T-helper 2 cell (primary cell): ENCODE measurements at places on chromosomes 11 and 22.

- no peak for DNase-seq
These were observed 217.0 kb downstream of the DYNC2H1 start for GRCh38 chr11:103326070-103326794.

DNA sequence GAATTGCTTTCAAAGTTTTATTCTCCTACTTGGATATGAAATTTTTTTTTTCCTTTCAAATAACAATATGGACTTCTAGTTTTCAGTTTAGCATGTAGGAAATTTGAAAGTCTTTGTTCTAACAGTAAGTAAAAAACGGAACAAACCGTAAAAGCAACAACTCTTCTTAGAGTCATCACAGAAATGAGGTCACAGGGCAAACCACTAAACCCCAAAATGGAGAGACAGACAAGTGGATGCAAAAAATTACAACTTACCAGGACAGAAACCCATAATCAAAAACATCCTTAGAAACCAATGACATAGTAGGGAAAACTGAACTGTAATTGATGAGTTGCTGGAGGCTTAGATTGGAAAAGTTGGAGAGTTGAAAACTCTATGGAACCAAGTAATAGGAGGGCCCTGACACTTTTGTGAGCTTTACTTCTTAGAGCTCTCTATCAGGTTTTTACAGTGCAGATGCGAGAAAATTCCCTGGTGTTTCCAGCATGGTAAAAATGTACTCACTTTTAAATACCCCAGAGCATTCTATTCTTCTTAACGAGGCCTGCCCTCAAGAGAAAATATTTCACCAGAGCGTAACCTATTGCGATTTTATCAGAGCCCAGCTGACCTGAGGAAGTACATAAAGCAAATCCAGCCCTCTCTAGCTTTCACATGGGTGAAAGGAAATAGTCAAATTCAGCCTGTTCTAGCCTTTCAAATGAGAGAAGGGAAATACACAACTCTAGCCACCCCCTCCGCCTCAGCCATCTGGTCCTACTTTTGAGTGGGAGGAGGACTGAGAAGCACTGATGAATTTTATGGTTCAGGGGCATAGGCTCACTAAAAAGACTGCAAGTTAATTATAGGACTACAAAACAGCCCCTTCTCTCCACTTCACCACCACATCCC lies 39.1 kb downstream of the CASP12 start:
- no peak for DNase-seq

DNA sequence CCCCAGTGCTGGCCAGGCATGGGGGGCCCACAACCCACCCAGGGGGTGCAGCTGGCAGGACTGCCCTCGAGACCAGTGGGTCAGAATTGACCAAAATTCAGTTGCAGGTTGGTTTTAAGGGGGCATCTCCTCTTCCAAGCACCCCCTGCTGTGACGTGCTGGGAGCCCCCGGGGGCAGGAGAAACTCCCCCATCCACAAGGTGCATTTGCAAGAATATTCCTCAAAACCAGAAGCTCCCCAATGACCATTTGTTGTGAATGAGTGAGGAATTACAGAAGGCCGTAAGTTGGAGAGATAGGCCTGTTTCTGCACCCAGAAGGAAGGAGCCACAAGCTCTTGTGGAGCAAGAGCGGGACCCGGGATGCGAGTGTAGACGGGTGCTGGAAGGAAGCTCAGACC lies 414.5 kb downstream of the BRD1 start:
- DNase-seq = no peak

DNA sequence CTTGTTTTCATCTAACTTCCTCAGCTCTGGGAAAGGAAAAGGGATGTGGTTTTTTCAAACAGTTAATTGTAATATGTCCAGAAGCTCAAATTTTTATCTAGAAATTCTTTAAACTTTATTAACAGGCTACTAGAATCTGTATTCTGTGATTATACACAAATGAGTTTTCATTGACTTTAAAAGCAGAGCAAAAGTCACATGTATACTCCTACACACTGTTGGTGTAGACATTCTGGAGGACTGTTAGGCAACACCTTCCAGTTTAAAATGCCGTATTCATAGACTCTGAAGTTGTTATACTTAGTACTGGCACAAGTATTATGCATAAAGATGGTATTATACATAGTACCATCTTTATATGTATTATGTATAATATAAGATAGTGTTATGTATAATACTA lies 64.9 kb downstream of the SPECC1L start:
- DNase-seq = no peak

DNA sequence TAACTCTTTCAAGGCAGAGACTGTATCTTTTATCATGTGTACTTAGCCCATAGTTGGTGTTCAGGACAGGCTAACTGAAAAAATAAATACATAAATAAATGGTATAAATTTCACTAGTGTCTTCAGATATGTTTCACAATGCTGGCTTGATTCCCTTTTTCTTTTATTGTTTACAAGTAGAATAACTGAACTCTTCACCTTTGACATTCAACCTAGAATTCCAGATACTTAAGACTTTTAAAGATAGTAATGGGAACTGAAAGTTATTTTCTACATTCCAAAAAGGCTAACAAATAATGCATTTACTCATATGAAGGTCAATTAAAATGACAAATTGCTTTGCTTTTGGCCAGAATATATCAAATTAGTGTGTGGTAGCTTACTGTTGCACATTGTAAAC lies 411.3 kb upstream of the TENM4 start:
- DNase-seq = no peak

DNA sequence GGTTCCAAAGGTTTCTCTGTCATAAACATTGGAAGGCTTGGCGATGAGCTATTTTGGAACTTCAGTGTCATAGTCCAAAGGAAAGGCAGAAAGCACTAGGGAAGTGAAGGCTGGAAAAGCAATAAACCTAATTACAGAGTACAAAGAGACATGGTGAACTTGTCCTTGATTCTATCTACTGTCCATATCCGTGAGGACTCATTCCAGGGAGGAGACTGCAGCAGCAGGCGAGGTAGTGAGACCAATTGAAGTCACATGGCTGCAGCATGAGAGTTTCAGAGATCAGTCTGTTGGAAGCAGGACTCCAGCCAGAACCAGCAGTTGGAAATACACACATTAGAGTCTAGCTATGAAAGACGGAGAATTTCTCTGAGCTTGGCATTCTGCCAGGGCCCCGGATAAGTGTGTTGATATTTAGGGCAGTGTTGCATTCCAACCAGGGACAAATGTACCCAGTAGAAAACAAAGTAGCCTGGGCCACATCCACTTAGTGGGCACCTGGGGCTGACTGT lies 54.1 kb upstream of the ARHGAP42 start:
- DNase-seq = no peak

GRCh38 chr11:2414616-2415015 lies 14.1 kb downstream of the TSSC4 start:
- DNase-seq = no peak

GRCh38 chr11:126751242-126751641 lies 249.3 kb downstream of the KIRREL3 start:
- no peak for DNase-seq

- no peak for DNase-seq
These were observed 2.1 kb upstream of the CCDC81 start for GRCh38 chr11:86372586-86372985.

- DNase-seq = no peak
These were observed 103.8 kb upstream of the CRYBB3 start for GRCh38 chr22:25095869-25096268.

DNA sequence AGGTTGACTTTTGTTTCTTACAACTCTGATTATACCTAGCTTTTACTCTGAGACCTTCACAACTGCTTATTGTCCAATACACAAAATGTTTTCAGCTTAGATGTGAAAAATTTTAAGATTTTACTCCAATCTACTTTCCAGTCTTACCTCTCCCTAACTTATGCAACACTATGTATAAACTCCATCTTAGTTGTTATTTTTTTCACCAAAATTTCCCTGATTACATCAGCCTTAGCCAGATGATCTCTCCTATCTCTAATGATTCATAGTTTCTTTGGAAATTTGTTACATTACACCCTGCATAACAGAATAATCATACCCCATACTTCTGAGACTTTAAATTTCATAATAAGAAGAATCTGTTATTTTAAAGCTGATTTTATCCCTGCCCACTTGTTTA lies 621.0 kb upstream of the ANO3 start:
- no peak for DNase-seq

DNA sequence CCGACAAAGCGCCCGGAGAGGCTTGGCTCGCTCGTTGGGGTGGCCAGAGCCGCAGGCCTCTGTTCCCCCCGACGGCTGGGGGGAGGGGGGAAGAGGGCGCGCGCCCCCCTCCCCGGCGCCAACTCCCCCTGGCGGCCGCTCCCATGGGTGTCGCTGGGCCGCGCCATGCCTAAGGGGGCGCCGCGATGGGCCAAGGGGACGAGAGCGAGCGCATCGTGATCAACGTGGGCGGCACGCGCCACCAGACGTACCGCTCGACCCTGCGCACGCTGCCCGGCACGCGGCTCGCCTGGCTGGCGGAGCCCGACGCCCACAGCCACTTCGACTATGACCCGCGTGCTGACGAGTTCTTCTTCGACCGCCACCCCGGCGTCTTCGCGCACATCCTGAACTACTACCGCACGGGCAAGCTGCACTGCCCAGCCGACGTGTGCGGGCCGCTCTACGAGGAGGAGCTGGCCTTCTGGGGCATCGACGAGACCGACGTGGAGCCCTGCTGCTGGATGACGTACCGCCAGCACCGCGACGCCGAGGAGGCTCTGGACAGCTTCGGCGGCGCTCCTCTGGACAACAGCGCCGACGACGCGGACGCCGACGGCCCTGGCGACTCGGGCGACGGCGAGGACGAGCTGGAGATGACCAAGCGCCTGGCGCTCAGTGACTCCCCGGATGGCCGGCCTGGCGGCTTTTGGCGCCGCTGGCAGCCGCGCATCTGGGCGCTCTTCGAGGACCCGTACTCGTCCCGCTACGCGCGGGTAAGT lies 1.4 kb downstream of the KCNC1 start:
- DNase-seq = no peak

- no peak for DNase-seq
These were observed 510.4 kb downstream of the NELL1 start for GRCh38 chr11:21179770-21180169.

DNA sequence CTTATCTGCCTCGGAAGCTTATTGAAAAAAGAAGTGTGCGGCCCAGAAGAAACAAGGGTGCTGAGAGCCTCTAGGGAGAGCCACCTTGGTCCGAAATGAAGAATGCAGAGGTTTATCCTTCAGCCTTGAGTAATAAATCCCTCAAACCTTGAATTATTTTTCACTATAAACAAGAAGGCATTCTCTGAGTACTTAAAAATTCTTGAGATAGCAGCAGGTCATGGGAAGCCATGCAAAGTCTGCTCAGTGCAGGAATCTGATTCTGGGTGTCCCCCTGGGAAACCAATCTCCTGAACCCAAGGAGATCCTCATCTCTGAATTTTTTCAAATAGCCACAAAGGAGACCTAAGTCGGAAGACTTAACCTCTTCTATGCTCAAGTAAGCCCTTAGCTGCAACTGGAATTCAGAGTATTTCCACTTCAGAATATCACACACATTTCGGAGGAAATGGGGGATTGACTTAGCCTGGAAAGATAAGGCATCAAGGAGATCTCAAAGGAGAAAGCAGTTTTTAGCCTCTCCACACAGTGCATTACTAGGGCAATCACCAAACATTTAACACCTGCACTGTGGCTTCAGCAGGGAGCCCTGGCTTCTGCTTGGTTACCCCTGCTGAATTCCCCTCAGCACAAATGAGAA lies 365.0 kb downstream of the ETS1 start:
- DNase-seq = no peak

DNA sequence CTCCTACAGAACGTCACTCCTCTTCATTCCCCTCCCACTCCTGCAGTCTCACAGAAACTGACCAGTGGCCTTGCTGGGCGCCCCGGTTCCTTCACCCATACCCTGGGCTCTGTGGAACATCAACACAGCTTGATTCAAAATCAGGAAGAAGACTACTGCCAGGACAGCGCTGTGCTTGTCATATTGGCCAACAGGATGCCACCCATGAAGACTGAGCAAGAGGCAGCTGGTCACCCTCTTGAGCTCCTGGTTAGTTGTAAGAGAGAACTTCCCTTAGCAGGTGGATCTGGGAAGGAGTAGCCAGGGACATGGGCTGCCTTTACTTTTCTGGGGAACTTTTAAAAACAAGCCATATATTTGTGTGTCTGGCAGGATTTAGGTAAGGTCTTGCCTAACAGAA lies 110.4 kb upstream of the TIMP3 start:
- DNase-seq = no peak

DNA sequence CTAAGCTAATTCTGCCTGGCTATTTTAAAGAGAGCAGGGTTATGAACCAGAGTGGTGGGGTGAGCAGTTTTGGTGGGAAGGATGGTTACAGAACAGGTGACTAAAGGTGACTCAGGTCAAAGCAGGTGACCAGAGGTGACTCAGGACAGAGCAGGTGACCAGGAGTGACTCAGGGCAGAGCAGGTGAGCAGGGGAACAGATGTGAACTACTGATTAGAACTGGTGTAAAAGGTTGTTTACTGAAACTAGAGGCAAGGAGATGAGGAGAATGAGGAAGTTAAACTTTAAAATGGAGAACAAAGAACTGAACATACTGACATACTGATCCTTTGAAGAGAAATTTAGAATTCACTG lies 15.4 kb upstream of the HYLS1 start:
- no peak for DNase-seq

- no peak for DNase-seq
These were observed 836 bp downstream of the SPON1 start for GRCh38 chr11:13963169-13963948.

DNA sequence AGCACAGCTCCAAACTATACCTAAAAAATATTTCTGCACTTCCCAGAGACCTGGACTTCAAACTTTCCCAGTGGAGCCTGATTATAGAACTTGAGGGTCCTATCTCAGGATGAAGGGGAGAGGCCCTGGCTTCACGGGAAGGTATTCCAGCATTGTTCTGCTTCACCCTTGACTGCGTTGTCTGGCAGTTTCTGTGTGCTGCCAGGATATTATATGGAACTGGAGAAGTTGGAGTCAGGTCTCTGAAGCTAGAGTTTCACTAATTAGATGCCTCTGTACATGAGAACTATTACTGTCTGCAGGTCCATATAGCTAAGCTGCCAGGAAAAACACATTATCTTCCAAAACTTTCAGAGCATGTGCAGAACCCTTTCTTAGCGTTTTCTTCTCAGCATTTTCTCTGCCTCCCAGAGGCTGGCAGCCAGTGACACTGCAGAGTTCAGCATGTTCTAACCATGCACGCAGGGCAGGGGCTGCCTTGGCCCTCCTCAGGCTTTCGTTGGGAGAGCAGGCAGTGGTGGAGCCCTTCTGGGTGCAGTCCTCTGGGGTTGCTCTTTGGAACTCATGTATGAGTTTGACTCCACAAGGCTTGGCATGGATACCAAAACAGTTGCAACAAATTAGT lies 99.3 kb downstream of the CWC15 start:
- no peak for DNase-seq

DNA sequence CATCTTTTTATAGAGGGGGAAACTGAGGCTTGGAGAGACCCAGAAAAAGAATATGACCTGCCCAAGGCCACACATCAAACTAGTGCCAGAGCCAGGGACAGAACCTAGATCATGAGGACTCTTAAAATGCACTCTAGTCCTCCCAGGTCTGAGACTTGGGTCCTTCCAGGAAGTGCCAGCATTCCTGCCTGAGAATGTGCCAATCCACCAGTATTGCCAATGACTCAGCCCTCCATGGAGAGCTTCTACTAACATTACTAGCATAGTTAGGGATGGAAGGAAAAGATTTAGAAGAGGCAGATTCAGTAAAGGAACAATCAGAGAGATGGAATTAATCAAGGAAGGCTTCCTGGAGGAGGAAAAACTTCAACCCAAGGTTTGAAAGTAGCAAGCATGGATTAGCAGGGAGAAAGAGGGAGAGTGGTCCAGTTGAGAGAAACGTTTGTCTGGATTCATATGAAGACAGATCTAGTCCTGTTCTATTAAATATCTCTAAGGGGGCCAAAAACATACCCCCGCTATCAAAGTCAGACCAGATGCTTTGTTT lies 20.1 kb upstream of the SMIM35 start:
- no peak for DNase-seq
